ENCODE measurements at places on chromosomes 6 and 20. TPM values are rescaled to one million over a fixed set of nuclear protein-coding genes. Genes with fewer than 3 reads are reported as not detected.

The IRF4 gene
- 0.50 TPM for total RNA-seq

The SLC17A2 gene
- not detected for total RNA-seq

The CLVS2 gene
- total RNA-seq: 30.1 TPM

The DEFB132 gene
- not detected for total RNA-seq

The COL21A1 gene
- total RNA-seq: 33.4 TPM

The SGK2 gene
- 20.7 TPM for total RNA-seq

The CLPSL2 gene
- total RNA-seq: not detected

The PLA2G7 gene
- 5.4 TPM for total RNA-seq

The MOG gene
- total RNA-seq: 22.6 TPM

The LAMA5 gene
- total RNA-seq: 15.8 TPM

The CLDN20 gene
- total RNA-seq: 0.79 TPM

The HLA-G gene
- total RNA-seq: not detected

The MUC22 gene
- total RNA-seq: not detected

The PPP1R14C gene
- 7.8 TPM for total RNA-seq

The CCR6 gene
- 0.17 TPM for total RNA-seq

The TFAP2D gene
- not detected for total RNA-seq

The TSBP1 gene
- not detected for total RNA-seq

The DNAH8 gene
- 0.06 TPM for total RNA-seq

The KHDRBS2 gene
- total RNA-seq: 13.0 TPM

The CDH4 gene
- total RNA-seq: 5.8 TPM

The LY6G6C gene
- total RNA-seq: 0.17 TPM

The CABLES2 gene
- 6.2 TPM for total RNA-seq

The TBC1D20 gene
- total RNA-seq: 24.0 TPM

The VGLL2 gene
- total RNA-seq: 0.30 TPM

The PRL gene
- total RNA-seq: 0.11 TPM

The BYSL gene
- total RNA-seq: 9.9 TPM
